ENCODE measurements at places on chromosomes 5 and 9.

DNA sequence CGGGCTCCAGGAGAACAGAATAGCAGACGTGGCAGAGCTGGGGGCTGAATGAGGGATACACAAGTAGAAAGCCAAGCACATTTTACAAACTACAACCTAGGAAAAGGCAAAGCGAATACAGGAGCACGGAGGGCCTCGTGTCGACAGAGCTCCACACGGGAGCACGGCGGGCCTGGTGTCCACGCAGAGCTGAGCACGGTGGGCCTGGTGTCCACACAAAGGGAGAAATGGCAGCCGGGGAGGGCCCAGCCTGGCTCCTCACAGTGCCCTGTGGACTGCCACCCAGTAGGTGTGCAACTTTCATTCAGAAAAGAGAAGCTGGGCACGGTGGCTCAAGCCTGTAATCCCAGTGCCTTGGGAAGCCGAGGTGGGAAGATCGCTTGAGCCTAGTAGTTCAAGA lies 3.4 kb upstream of the INPP5E start:
- no peak for DNase-seq

- no peak for DNase-seq
Observed at GRCh38 chr5:14223372-14223771, 80.2 kb downstream of the TRIO start.

GRCh38 chr5:27290172-27290571 lies 251.8 kb upstream of the CDH9 start:
- no peak for DNase-seq

DNA sequence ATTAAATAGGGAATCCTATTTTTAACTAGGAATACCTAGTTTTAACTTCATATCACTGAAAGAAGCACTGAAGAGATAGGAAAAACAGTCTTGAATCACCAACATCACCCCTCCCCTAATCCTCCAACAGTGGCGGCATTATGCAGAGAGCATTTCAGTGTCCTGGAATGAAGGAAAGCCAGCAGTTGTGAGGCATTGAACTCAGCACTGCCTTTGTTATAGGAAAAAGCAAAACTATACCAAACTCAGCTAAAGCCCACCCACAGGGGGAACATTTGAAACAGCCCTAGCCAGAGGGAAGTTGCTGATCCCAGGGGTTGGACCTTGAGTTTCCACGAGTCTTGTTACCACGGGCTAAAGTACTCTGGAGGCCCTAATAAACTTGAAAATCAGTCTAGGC lies 310.6 kb upstream of the EDIL3 start:
- no peak for DNase-seq

GRCh38 chr9:119088002-119088547 lies 281.2 kb downstream of the BRINP1 start:
- DNase-seq: no peak

- DNase-seq: no peak
Observed at GRCh38 chr5:138111937-138112336, 27.3 kb downstream of the NME5 start.

DNA sequence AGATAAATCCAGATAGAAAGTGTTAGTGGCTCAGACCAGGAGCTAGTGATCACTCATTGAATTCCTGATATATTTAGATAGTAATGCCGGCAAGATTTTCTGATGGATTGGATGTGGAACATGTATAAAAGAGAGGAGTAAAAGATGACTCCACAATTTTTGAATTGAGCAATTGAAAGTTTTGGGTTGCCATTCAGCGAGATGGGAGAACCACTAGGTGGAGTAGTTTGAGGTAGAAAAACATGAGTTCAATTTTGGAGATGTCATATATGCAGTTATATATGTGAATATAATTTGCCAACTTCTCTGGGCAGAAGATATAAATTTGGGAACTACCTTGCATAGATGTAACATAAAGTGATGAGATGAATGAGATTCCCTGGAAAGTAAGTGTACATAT lies 502.5 kb upstream of the SEMA6A start:
- no peak for DNase-seq

DNA sequence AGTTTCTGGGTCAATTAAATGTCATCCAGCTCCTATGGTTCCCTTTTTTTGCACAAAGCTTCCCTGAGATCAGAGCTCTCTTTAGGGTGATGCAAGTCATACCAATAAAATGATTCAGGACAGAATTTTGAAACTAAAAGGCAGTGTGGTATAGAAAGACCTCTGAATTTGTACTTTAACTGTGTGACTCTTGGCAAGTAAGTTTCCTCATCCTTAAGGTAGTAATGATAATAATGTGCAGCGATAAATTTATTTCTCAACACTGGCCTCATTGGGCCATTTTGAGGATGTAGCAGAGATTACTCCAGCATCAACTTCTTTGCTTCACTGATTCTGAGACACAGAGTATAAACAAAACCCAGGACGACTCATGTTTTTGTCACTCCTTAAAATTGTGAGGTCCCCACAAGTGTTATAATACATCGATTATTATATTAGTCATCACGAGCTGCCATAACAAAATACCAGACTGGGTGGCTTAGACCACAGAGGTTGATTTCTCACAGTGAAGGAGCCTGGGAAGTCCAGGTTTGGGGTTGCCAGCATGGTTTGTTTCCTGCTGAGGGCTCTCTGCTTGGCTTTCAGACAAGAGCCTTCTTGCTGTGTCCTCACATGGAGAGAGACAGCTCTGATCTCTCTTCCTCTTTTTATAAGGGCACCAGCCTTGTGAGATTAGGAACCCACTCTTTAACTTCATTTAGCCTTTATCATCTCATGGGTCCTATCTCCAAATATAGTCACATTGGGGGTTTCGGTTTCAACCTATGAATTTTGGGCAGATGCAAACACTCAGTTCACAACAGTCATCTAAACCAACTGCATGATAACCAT lies 293.0 kb downstream of the ZNF608 start:
- no peak for DNase-seq

- DNase-seq: no peak
Observed at GRCh38 chr9:16100537-16101091, 547.8 kb downstream of the CCDC171 start.

- DNase-seq: no peak
Observed at GRCh38 chr5:61275841-61276240, 56.2 kb upstream of the ZSWIM6 start.

GRCh38 chr5:147327421-147327820 lies 92.6 kb downstream of the STK32A start:
- no peak for DNase-seq

- DNase-seq: no peak
Observed at GRCh38 chr9:2085716-2086115, 70.6 kb downstream of the SMARCA2 start.

DNA sequence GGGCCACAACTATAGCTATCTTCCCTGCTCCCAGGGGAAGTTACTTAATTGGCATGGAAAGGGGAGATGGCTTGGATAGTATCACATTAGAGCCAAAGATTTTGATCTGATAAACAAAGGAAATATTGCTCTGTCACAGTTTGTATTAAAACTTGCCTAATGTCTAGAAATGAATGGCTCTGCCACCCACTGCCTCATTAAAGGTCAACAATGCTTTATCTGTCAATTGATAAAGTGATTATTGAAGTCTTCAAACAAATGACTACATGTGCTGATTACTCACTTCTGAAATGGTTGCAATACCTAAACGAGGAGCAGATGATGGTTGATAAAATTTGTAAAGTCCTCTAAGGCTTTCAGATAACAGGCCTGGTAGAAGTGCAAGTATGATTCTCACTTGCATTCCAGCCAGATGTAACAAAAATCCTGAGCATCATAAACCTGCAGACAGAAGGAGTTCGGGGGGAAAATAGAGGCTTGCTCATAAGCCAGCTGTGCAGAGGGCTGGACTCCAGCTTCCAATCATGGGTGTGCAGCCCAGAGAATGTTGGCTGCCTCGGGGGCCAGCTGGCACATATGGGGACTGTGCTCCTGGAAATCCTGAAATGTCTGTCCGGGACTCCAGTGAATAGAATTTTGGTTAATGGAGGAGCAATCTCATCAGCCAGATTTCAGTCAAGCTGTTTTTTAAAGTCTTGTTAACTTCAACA lies 200.5 kb upstream of the SLC27A6 start:
- DNase-seq: no peak

GRCh38 chr5:158565017-158565789 lies 534.5 kb downstream of the EBF1 start:
- DNase-seq: no peak

- DNase-seq: no peak
Observed at GRCh38 chr5:76082772-76083554, at the start of gene SV2C. SV2C (plus strand) TSS chr5:76083383; CDS start chr5:76131751, 48,368 bp downstream.

- no peak for DNase-seq
Observed at GRCh38 chr5:178182158-178182876, 4.9 kb downstream of the GMCL2 start.

GRCh38 chr9:38621434-38622287 lies 1.3 kb upstream of the ANKRD18A start:
- peak; percentile 28 for DNase-seq

GRCh38 chr5:151248651-151249050 lies 4.3 kb upstream of the GM2A start:
- no peak for DNase-seq

DNA sequence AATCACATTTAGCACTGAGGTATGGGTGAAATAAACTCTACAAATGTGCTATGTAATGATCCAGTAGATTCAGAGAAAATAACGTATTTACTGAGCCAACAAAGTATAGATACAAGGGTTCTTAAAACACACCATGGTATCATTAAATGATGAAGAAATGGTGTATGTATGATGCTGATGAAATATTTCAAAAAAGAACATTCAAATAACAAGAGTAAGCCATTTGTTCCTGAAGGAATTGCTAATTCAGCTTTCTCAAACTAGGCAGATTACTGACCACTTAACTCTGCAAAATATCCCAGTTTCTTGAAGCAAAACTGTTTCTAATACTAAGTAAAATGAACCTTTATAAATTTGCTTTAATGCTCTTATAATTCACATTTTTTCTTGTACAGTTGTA lies 97.6 kb upstream of the IFNE start:
- DNase-seq: no peak

DNA sequence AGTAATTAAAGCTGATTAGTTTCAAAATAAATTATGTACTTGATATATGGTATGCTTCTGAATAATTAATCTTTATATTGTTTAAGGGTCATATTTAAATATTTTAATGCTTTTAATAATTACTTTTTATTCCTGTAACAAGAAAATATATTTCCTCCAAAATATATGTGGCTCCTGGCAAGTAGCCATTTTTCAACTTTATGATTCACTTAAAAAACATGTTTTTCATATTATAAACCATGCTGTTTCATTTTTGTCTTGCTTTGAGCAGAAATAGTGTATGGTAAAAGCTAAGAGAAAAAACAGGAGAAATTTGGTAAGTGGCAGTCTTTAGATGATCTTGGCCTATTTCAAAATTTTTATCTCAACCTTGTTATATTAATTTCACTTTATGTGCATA lies 14.6 kb downstream of the SPATA9 start:
- DNase-seq: no peak

DNA sequence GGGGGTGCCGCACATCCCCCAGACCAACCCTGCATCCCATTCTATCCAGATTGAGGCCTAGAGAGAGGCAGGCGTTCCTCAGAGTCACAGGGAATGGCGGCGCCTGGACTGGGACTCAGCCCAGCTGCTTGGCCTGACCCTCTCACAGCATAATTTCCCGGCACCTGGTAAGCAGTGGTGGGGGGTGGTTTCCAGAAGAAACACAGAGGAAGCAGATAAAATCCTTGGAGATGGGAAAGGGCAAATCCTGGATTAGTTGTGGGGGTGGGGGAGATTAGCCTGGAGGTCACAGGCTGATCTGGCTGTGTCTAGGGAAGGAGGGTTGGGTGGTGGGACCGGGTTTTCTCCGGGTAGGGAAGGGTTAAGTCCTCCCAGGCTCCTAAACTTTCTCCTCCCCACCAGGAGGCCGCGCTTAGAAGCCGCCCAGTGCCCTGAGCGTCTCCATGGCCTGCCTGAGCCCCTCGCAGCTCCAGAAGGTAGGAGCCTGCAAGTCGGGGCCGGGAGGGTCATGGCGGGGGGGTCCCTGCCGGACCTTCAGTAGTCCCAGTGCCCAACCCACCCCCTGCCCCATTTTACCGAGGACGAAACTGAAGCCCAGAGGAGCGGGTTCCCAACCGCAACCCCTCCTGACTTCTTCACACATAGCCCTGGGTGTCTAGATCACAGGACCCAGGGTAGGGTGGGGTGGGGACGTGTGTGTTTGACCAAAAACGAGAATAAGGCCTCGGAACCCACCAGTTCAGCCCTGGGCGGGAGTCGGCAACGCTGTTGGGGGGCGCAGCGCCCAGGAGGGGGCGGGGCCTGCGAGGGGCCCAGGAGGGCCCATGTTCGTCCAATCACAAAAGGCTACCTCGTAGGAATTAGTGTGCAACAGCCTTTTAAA lies 1.3 kb downstream of the PHYHD1 start:
- DNase-seq: no peak

DNA sequence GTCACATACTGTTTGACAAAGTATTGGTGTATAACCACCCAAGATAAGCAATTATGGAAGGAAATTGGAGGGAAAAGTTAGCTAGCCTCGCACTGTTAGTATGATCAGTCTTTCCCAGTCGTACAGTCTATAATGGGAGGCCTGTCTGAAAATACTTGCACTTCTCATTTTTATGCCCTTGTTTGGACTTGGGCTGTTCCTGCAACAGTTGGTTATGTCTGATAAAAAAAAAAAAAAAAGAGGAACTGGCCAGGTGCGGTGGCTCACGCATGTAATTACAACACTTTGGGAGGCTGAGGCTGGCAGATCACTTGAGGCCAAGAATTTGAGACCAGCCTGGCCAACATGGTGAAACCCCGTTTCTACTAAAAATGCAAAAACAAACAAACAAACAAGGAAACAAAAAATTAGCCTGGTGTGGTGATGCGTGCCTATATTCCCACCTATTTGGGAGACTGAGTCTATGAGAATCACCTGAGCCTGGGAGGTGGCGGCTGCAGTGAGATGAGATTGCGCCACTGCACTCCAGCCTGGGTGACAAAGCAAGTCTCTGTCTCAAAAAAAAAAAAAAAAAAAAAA lies 58.3 kb upstream of the ANKRD33B start:
- no peak for DNase-seq

DNA sequence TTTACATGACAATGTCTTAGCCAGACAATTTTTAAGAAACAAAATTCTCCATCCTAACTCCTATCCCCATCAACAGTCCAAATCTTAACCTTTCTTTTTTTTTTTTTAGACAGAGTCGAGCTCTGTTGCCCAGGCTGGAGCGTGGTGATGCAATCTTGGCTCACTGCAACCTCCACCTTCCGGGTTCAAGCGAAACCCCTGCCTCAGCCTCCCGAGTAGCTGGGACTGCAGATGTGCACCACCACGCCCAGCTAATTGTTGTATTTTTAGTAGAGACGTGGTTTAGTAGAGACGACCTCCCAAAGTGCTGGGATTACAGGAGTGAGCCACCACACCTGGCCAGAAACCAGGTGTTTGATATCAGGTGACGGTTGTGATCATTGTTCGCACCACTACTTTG lies 10.2 kb downstream of the ABL1 start:
- DNase-seq: no peak

- DNase-seq: no peak
Observed at GRCh38 chr5:157785801-157786200, 42.3 kb downstream of the LSM11 start.

GRCh38 chr5:24385070-24385469 lies 259.7 kb downstream of the CDH10 start:
- DNase-seq: no peak

DNA sequence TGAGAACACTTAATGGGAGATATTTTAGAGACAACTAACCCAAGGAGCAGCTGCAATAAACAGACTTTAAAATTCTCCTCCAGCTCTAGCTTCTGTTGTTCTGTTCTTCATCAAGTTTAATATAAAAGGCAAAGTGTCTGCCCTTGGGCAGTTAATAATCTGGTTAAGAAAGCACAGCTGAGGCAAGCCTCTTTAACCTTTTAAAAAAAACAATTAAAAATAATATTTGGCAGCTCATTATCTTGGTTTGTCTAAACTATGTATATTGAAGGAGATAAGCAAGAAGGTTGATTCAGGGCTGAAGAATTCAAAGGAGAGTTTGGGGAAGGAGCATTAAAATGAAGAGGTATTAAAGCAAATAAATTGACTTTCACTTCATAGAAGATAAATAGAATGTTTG lies 75.4 kb downstream of the TSSK1B start:
- no peak for DNase-seq

Measured in T follicular helper cell (primary cell).